ENCODE measurements at places on chromosomes 2 and 18.

- DNase-seq, result no peak
Measured at GRCh38 chr2:221293949-221294742, 278.0 kb downstream of the EPHA4 start.

GRCh38 chr18:79819968-79820351, 22.2 kb downstream of the KCNG2 start:
- no peak for DNase-seq

DNA sequence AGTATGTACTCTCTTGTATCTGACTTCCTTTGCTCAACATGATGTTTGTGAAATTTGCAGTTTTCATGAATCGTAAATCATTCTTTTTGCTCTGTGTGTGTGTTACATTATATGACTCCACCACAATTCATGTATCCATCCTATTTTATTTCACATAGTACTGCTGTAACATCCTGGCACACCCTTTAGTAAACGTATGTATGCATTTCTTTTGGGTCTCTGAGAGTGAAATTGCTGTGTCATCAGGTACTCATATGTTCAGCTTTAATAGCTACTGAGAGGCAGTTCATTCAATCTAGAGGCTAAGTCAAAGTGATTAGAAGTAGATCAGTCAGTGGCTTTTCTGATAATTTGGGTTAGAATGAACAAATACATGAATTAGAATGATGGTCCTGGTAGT, 118.8 kb downstream of the ESCO1 start:
- no peak for DNase-seq

GRCh38 chr2:37623406-37623805, 48.0 kb downstream of the CDC42EP3 start:
- no peak for DNase-seq

DNA sequence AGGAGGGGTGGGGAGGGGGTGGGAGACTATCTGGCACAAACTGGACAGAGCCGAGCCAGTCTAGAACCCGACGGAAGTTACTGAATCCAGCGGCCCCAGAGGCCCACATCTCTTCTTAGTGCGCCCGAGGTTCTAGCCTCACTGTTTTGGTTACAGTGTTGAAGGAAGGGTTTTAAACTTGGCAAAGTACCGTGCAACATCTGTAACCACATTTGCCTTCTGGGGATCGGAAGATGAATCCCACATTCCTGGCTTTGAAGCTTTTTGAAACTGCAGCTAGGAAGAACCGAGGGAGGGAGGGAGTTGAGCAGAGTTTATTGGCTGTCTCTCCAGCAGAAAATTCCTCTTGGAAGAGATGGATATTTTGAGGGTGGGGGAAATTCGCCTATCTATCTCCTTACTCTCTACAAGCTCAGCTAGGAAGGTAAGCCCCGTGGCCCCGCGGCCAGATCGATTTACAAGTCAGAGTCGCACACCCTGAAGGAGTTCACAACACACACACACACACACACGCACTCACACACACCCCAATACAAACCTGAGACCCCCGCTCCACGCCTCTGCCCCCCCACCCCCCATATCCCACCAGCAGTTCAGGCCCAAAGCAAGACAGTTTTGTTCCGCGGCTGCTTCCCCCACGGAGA, 1.0 kb downstream of the ACVR1 start:
- no peak for DNase-seq

GRCh38 chr2:105644174-105644980, 100.3 kb upstream of the NCK2 start:
- no peak for DNase-seq

GRCh38 chr2:168340931-168341330, 93.5 kb upstream of the STK39 start:
- DNase-seq, result no peak

DNA sequence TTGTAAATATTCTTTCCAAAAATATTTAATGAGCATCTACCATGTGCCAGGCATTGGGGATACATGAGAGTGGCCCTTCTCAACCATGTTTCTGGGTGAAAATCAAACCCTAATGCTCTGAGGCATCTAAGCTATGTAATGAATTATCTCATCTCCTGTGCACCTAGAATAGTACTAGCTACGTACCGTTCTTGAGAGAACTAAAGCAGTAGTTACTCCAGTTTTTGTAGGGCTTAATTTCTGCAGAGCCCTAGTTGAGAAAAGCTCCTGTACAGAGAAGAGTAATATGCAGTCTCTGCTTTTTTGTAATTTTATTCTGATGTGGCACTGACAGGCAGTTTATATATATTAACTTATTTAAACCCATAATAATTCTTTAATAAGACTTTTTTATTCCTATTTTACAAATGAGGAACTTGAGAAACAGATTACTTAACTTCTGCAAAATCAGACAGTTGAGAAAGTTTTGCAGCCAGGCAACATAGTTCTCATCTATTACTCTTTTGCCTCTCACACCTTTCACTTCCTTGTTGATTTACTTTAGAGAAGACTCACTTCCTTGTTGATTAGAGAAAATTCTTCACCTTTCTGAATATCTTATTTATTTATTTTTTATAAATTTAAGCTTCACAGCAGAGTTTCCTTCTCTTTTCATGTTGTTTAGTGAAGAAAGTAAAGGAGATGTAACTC, 3.1 kb downstream of the SPOPL start:
- no peak for DNase-seq

DNA sequence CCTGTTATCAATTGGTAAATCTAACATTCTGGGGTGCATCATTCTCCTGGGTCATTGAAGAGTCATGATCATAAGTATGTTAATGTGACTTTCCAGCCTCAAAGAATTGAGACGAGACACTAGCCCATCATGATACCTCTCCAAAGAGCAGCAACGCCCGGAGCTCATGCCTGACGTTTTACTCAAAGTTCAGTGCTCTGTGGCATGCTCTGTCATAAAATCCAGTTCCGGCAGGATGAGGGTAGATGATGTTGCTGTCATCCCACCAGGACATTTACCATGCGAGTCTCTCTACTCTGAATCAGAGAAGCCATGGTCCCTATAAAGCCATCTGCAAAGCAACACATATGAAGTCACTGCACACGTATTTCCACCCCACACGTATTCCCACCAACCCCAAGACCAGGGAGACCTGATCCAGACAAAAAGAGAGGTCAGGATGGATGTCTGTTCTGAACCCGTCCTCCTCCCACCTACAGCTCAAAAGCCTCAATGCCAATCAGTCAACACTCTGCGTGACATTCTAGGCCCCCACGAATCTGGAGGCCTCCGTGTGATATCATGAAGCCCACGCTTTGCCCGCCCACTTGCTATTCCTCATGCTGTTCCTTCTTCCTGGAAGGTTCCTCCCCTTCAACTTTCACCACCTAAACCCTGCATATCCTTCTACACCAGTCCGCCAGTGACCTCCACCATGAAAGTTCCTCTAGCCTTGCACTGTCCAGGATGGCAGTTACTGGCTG, 85.8 kb downstream of the DNMT3A start:
- DNase-seq, result no peak

All from activated CD8-positive, alpha-beta memory T cell treated with anti-CD3 and anti-CD28 coated beads for 4 hours (primary cell).